HFFc6 (cell line): ENCODE measurements at places on chromosomes 5 and 9.
A peak's percentile ranks its signal among the peaks of the same experiment; 100 is the strongest.

DNA sequence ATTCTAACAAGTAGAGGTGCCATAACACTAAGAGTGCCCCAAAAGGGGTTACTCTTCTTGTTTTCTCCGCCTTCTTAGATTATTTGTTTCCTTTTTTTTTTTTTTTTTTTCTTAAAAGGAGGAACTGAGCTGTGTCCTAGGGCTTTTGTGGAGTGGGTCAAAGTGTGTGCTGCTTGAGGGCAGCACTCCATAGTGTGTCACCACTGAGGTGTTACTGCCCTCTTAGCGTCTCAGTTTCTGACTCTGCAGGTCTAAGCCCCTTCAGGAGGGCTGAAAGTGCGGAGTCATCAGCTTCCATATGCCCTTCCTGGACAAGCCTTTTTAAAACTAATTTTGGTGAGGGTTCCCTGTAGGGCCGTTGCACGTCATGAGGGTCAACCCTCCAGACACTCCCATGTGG, 12.6 kb upstream of the NANS start:
- DNase-seq = no peak
- H3K4me3 ChIP-seq = no peak overlapping the region

DNA sequence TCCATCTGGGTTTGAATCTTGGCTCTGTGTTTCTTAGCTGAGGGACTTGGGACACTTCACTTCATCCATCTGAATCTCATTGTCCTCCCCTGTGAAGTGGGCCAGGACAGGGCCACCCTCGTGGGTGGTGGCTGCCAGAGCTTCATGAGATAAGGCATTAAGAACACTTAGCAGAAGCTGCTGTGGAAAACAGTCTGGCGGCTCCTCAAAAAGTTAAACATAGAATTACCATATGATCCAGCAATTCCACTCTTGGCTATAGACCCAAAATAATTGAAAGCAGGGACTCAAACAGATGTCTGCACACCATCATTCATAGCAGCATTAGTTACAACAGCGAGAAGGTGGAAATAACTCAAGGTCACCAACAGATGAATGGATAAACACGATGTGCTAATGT, 42.4 kb upstream of the GGTA1 start:
- peaks cover 32% of the 10 kb centered on the region for H3K27me3 ChIP-seq
- no peak for DNase-seq
- no peak overlapping the region for H3K4me3 ChIP-seq
- no peak overlapping the region for H3K27ac ChIP-seq
- no peaks in the 10 kb centered on the region for H3K4me1 ChIP-seq

- peaks cover 8% of the 10 kb centered on the region for H3K27me3 ChIP-seq
- DNase-seq = no peak
- H3K36me3 ChIP-seq = no peaks in the 10 kb centered on the region
- H3K4me1 ChIP-seq = no peaks in the 10 kb centered on the region
- H3K27ac ChIP-seq = no peak overlapping the region
Measured at GRCh38 chr5:131944702-131945550, 537 bp downstream of the MEIKIN start.

- H3K4me3 ChIP-seq = no peak overlapping the region
- H3K27ac ChIP-seq = no peak overlapping the region
- no peaks in the 10 kb centered on the region for H3K36me3 ChIP-seq
- H3K27me3 ChIP-seq = peaks cover 7% of the 10 kb centered on the region; the same call in 1 of the 2 replicates
Measured at GRCh38 chr5:43367909-43368669, 44.1 kb downstream of the CCL28 start.

- H3K36me3 ChIP-seq = no peaks in the 10 kb centered on the region
- peaks cover 7% of the 10 kb centered on the region; the same call in 1 of the 2 replicates for H3K4me1 ChIP-seq
- H3K27ac ChIP-seq = no peak overlapping the region
- no peak overlapping the region for H3K4me3 ChIP-seq
Measured at GRCh38 chr9:105828171-105828570, 133.8 kb downstream of the TMEM38B start.

GRCh38 chr5:12230659-12231058, 326.4 kb upstream of the CTNND2 start:
- H3K4me3 ChIP-seq = no peak overlapping the region
- no peaks in the 10 kb centered on the region for H3K4me1 ChIP-seq
- DNase-seq = no peak
- H3K27ac ChIP-seq = no peak overlapping the region

DNA sequence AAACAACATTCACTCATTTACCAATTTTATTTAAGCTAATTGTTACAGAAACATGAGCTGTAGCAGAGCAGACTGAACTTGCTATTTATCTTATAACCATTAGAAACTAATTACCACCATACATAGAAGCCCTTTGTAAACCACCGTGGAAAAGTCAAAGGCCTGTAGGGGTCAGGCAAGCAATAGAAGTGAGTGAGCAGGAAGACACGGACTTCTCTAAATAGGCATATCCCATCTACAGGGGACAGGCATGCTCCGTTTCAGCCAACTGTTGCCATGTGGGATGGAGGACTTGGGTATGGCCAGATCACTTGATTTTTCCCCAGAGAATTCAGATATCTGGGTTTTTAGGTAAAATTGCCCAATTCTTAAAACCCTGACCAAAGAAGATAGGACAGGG, 44.8 kb downstream of the PRRC1 start:
- H3K4me3 ChIP-seq = no peak overlapping the region
- peaks cover 4% of the 10 kb centered on the region for H3K27me3 ChIP-seq
- H3K27ac ChIP-seq = no peak overlapping the region
- H3K36me3 ChIP-seq = peaks cover 11% of the 10 kb centered on the region; the same call in 1 of the 2 replicates
- no peak for DNase-seq

GRCh38 chr5:38045446-38045845, 205.6 kb upstream of the GDNF start:
- H3K27me3 ChIP-seq = peaks cover 13% of the 10 kb centered on the region; the same call in 1 of the 2 replicates
- H3K4me3 ChIP-seq = no peak overlapping the region
- DNase-seq = no peak
- no peaks in the 10 kb centered on the region for H3K36me3 ChIP-seq
- no peak overlapping the region for H3K27ac ChIP-seq

DNA sequence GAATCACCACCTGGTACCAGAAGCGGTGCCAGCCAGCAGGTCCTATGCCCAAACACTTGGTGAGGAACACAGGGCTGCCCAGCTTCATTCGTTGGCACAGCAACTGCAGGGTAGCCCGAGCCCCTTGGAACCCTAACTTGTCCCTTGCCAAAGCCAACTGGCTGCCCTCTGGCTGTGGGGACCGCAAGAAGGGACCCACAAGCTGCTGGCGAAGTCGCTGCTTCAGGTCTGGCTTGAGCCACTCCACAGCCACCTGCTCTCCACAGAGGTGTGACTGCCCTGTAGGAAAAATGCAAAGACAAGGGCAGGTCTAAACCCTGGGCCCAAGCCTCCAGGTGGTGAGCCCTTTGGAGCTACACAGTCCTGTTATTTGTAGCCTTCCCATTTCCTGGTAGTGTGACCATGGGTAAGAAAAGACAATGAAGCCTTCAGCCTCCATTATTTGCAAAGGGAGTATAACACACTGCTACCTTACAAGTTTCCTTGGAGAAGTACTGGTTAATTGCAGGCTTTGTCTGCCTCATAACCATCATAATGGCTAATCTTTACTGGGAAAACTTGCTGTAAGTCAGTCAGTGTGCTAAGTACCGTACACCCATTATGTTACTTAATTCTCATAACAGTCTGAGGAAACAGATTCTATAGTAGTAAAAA, 1.8 kb downstream of the DND1 start:
- H3K27me3 ChIP-seq = no peaks in the 10 kb centered on the region; the same call in 1 of the 2 replicates
- no peak overlapping the region for H3K27ac ChIP-seq
- no peak for DNase-seq
- H3K4me1 ChIP-seq = peaks cover 15% of the 10 kb centered on the region

DNA sequence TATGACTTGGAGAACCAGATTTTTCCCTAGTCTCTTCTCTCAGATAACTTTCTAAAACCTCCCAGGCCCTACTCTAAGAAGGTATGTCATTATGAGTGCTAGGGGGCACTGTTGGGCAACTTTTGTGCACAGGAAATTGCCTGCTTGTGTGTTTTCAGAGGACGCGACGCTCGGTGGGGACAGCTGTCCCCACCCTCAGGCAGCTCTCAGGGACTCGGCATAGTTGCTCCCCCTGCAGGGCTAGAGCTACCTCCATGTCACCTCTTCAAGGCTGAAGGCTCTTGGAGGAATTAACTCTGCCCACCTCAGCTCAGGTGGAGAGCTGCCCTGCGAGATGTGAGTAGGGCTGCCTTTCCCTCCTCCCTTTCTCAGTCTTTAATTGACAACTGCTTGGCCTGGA, 10.2 kb upstream of the TIFAB start:
- H3K27ac ChIP-seq = no peak overlapping the region
- no peak for DNase-seq
- H3K4me3 ChIP-seq = no peak overlapping the region
- H3K36me3 ChIP-seq = no peaks in the 10 kb centered on the region
- peaks cover 29% of the 10 kb centered on the region for H3K4me1 ChIP-seq

DNA sequence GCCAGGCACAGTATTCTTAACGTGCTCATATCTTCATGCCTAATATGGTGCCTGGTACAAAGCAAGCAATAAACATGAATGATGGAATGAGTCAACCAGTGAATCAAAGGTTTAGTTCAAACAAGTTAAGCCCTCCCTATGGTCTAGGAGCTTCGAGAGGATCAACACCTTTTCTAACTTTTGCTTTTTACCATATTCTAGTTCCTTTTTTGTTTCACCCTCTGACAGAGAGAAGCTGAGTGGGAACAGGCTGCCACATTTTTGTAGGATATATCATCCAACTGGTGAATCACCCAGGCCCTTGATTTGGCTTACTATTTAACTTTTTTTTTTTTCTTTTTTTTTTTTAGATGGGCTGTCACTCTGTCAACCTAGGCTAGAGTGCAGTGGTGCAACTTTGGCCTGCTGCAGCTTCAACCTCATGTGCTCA, 39.3 kb upstream of the TNC start:
- H3K4me1 ChIP-seq = peaks cover 56% of the 10 kb centered on the region
- H3K27me3 ChIP-seq = peaks cover 1% of the 10 kb centered on the region; the same call in 1 of the 2 replicates
- peak; percentile 82 for DNase-seq
- peak overlapping the region; percentile 81 for H3K27ac ChIP-seq
- no peaks in the 10 kb centered on the region for H3K36me3 ChIP-seq
